ENCODE measurements at places on chromosomes 6 and 20. TPM values are rescaled to one million over a fixed set of nuclear protein-coding genes. Genes with fewer than 3 reads are reported as not detected.

DNA sequence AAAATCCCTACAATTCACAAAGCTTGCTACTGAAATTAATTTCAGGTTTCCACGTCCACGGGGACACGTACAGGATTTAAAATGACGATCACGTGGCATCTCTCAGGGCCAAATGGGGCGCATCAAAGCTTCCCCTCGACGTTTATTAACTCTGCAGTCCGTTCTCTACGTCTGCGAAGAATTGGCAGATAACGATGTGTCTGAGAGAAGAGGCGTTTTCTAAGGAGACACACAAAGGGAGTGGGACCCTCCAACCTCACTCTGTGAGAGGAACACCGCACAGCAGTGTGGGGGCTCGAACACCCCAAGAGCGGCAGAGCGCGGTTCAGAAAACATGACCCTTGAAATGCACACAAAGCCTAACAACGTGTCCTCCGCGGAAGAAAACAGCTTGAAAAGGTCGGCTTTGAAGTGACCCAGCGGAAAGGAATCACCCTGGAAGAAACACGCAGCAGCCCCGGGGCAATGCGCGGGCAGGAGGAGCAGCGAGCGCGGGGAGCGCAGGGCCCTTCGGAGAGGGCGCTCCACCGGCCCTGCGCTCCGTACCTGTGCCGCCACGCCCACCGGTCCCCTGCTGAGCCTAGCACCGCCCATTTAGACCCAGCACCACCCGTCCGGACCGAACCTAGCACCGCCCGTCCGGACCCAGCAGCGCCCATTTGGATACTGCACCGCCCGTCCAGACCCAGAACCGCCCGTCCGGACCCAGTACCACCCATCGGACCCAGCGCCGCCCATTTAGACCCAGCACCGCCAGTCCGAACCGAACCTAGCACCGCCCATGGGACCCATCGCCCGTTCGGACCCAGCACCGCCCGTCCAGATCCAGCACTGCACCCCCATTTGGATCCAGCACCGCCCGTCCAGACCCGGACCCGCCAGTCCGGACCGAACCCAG lies 1.1 kb upstream of the AFDN start:
- DNase-seq = peak; percentile 42

DNA sequence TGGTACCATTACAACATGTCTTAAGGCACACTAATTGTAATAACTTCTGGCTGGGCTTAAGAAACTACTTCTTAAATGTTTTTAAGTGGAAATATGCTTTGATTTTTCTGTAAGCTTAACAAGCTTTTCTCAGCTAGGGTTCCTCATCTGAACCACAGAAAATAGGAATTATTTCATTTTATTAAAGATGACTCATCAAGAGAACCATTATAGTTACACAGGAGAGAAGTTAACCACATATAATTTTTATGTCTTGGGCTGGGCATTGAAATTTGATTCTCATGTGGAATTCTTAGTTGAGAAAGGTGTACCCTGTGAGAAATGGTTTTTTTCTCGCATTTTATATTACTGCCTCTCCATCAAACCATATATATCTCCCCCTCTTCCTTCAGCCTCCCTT lies 75.1 kb downstream of the QKI start:
- DNase-seq = no peak

DNA sequence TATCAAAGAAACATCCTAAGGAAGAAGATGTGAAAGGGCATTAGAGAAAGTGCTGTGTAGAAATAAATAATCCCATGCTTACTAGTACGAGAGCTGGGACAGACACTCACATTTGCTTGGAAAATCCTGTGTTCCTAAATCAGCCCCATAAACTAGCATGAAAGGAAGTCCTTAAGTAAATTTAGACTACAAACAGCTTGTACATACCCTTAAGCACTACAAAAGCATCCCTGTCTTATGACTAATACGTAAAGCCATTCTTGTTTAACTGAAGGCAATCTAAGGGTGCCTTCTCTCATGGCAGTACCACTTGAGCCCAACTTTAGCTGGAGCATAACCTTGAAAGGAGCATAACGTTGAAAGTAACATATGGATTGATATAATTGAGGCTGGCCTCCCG lies 15.4 kb upstream of the FOXQ1 start:
- DNase-seq = no peak

- DNase-seq = no peak
Measured at GRCh38 chr6:37994223-37994622, 174.7 kb downstream of the ZFAND3 start.

DNA sequence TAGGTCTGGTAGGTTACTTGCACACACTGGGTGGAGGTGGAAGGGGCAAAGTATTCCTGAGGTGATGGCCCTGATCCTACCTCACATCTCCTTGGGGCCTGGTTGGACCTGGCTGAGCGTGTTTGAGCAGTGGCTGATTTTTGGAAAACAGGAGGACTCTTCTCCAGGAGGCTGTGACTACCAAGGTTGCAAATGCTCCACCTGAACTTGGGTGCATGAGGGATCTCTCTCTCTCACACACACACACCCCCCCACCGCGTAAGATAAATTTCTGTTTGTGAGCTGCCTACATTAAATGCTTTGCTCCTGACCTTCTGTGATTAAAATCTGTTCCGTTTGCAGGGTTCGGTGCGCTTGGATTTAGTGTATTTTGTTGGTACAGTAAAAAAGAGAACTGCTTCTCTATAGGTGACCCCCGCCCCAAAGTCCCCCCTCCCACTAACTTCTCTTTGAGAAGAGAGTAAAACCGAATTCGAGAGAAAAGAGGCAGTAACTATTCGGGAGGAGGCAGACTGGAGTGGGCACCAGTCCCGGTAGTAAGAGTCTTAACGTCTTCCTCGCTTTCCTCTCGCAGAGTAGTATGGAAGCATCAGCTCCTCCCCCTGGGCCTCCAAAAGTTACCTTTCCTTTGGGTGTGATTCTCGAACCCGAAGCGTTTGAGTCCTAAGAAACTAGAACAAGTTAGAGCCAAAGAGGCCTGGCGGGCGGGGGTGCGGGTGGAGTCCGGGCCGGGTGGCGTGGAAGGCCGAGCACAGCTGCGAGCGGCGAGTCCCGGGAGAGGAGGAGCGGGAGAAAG lies 585 bp upstream of the DSE start:
- DNase-seq = no peak

DNA sequence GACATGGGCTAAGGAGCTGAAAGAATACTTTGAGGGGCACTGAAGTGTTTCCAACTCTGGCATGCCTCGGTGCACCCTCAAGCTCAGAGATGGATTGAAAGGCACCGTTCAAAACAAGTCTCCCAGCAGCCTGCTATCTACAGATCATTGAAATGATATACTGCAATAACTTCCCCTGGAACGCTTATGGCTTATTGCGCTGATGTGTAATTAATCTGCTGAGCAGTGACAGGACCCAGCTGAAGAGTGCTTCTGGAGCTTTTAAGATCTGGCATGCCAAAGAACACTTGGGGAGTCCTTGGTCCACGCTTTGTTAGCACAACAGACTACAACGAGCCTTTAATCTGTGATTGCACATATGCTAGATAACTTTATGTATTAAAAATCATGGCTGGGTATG lies 708.2 kb downstream of the PRKN start:
- DNase-seq = no peak

GRCh38 chr6:125639466-125640020 lies 109.9 kb upstream of the HEY2 start:
- DNase-seq = no peak

- no peak for DNase-seq
Measured at GRCh38 chr6:36542041-36542440, 5.2 kb downstream of the STK38 start.

Gene SLC35D3
- total RNA-seq = not detected

Gene TRAPPC3L
- not detected for total RNA-seq

Gene ELOVL5
- total RNA-seq = 82.7 TPM

Measured in CD8-positive, alpha-beta T cell (primary cell).